IPS DF 19.7 (cell line): ENCODE measurements at places on chromosomes 1 and 21.

DNA sequence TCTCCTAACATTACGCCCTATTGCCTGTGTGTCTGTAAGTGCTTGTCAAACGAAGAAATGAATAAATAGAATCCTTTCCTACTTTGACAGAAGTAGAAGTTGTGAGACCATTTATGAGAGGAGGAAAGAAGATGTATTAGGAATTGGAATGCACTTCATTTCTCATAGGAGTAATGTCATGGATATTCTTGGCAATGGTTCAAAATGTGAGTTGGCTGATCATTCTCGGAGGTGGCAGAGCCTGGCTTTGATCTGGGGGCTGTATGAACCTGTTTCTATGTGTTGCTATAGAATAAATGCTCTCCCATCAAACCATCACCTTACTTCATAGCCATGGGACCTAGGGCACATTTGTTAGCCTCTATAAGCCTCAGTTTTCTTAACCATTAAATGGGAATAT, 10.1 kb upstream of the SERBP1 start:
- DNase-seq = no peak

- DNase-seq = no peak
Observed at GRCh38 chr1:195898373-195898772, 709.9 kb downstream of the KCNT2 start.

GRCh38 chr1:215833941-215834729, 267.0 kb downstream of the KCTD3 start:
- no peak for DNase-seq

DNA sequence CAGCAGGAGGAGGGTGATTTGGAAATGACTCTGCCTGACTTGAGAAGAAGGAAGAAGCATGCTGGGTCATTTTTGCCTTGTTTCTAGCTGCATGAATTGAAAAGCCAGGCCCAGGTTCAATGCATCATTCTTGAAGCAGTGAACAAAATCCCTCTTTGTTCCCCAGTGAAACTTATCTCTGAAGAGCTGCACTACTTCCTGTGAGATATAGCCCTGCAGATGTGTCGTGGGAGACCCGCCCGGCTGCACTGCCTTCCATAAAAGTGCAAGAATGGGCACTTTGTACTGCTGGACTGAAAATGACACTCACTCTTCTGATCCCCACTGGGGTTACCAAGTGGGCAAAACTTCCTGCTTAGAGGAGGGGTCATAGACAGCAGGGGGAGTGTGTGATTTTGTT, 249.2 kb upstream of the NFIA start:
- no peak for DNase-seq

GRCh38 chr21:29258626-29259338, 39.9 kb upstream of the BACH1 start:
- DNase-seq = no peak

GRCh38 chr1:226711976-226712741, 26.9 kb downstream of the ITPKB start:
- DNase-seq = no peak

DNA sequence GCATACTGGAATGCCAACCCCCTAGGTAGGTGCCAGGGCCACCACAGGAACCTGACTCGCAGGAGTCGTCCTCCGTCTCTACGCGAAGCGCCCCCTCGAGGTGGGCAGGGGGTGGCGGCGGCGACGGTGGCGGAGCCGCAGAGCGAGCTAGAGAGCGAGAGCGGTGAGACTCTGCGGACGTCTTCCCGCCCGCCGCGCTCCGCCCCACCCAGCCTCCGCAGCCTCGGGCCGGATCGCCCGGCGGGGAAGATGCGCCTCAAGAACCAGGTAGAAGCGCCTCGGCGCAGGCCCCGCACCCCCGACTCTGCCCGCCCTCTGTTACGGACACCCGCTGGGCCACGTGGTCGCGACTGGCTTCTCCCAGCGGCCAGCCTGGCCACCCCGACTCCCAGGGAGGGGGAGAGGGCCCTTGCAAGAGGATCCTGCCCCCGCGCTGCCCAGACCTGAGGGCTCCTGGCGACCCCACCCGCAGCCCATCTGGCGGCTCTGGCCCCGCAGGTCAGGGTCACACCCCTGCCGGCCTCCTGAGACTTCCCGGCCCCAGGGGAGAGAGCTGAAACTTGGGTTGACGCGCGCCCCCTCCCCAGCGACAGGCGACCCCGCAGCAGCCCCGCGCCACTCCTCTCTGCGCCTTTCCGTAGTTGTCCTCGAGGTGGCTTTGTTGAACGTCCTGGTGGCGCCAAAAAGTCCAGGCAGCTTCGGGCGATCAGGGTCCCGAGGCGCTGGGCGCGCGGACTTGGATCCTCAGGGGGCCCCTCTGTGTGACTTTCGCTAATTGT, 24.4 kb upstream of the AGBL4 start:
- DNase-seq = no peak

GRCh38 chr1:19283891-19284290, 4.7 kb downstream of the AKR7A3 start:
- no peak for DNase-seq

DNA sequence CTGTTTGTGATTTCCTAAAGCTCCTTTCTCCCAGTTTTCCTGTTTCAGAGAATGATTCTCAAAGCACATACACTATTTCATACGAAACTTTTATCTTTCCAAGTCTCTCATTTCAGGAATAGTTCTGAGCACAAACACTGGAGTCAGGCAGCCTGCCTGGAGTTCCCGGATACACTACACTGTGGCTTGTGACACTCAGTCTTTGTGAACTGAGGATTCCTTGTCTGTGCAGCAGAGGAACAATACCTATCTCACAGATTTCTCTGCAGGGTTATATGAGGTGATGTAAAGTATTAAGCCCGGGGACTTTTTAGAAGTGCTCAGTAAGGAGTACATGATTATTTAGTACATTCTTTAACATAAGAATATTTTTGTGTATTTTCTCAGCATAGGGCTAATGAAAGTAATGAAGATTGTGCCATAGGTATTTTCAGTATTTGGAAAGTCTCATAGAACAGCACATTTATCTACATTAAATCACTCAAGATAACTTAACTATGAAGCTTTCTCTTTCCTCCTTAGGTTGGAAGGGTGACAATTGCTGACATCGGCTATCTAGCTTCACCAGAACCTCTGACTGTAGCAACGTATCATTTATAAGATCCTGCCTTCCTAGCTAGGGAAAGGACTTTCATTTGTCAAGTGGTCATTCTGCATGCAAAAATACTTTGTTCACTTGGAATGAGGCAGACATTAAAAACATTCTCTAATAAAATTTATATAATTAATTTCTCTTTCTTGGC, 12.9 kb downstream of the GBP2 start:
- DNase-seq = no peak

DNA sequence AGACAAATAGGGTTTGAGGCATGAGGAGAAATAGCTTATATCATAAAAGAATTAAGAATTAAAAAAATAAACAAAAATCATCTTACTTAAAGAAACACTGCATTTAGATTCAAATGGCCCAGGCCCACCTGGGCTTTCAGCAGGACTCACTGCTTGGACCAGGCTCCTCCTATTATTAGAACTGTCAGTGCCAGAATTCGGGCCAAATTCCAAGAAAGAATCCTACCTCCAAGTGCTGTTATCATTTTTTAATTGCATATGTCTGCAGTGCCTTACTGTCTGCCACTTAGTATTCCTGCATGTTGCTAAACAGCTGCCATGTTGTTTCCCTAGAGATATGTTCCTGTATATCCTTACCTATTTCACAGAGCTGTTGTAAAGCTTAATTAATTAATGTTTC, 112.0 kb downstream of the BARHL2 start:
- DNase-seq = no peak

- peak; percentile 57 for DNase-seq
Observed at GRCh38 chr1:63063367-63063766, 259.0 kb upstream of the FOXD3 start.
